CD4-positive, alpha-beta T cell (primary cell): ENCODE measurements at places on chromosomes 11 and 22.

- DNase-seq = no peak
- no peak overlapping the region for H3K27ac ChIP-seq
- H3K4me3 ChIP-seq = no peak overlapping the region
- no peaks in the 10 kb centered on the region for H3K36me3 ChIP-seq
Measured at GRCh38 chr11:84817998-84818397, 809.1 kb downstream of the DLG2 start.

DNA sequence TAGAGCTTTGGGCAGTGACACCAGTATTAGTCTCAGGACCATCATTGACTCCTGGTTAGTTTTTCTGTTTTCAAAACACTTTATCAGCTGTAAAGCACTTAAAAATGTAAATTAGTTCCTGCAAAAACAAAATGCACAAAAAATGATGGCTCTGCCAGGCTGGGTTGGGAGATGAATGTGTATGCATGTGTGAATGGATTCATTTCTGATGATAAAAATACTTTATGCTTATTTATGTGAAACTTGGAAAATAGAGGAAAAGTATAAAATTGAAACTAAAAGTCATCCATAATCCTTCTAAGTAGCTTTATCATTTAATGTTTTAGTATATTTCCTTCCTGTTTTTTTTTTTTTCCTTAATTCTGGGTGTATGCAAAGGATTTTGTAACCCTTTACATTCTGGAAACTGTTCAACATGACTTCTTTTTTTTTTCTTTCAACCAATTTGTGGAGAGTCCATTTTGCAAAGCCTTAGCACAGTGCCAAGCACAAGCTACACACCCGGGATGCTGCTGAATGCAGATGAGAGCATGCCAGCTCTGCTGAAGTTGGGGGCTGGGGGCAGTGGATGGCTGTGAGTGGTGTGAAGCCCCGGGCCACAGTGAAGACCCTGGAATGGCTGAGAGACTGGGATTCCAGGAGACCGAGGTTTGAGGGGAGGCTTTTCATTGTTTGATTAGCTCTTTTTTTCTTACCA lies 37.6 kb downstream of the PTPRJ start:
- H3K36me3 ChIP-seq = no peaks in the 10 kb centered on the region
- DNase-seq = no peak
- H3K27ac ChIP-seq = peak overlapping the region; percentile 55
- H3K4me3 ChIP-seq = no peak overlapping the region
- H3K27me3 ChIP-seq = no peaks in the 10 kb centered on the region
- peaks cover 83% of the 10 kb centered on the region for H3K4me1 ChIP-seq

- no peak overlapping the region for H3K4me3 ChIP-seq
- peaks cover 13% of the 10 kb centered on the region for H3K4me1 ChIP-seq
- DNase-seq = no peak
- no peak overlapping the region for H3K27ac ChIP-seq
Measured at GRCh38 chr22:17285656-17286055, 66.4 kb upstream of the ADA2 start.

GRCh38 chr11:130672911-130673310 lies 224.5 kb downstream of the ADAMTS15 start:
- no peak for DNase-seq
- no peak overlapping the region for H3K4me3 ChIP-seq
- no peak overlapping the region for H3K27ac ChIP-seq

- H3K4me3 ChIP-seq = no peak overlapping the region
- H3K27me3 ChIP-seq = no peaks in the 10 kb centered on the region
- H3K4me1 ChIP-seq = no peaks in the 10 kb centered on the region
Measured at GRCh38 chr22:48301421-48301820, 1526.3 kb downstream of the BRD1 start.

DNA sequence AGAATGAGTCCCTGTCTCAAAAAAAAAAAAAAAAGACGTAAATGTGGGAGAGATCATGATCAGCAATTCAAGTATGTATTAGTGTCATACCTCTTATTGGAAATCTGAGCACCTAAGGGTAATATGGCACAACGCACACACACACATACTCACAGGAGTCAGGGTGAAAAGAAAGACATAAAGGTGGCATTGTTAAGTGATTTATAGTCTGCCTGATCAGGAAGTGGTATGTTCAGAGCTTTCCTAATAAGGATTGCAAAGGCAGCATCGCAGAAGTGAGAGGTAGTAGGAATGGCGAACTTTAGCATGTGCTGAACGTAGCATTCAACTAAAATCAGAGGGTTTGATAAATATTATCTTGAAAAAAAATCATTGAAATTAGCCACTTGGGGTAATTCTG lies 854.3 kb downstream of the METTL15 start:
- no peaks in the 10 kb centered on the region for H3K36me3 ChIP-seq
- no peaks in the 10 kb centered on the region for H3K4me1 ChIP-seq
- DNase-seq = no peak
- no peak overlapping the region for H3K27ac ChIP-seq
- H3K27me3 ChIP-seq = no peaks in the 10 kb centered on the region
- no peak overlapping the region for H3K4me3 ChIP-seq

- H3K36me3 ChIP-seq = no peaks in the 10 kb centered on the region
- H3K27ac ChIP-seq = no peak overlapping the region
- H3K27me3 ChIP-seq = no peaks in the 10 kb centered on the region
- DNase-seq = no peak
Measured at GRCh38 chr11:124440608-124441007, 4.9 kb downstream of the OR8B8 start.

- H3K4me1 ChIP-seq = no peaks in the 10 kb centered on the region
- no peak overlapping the region for H3K4me3 ChIP-seq
- H3K36me3 ChIP-seq = no peaks in the 10 kb centered on the region
- H3K27me3 ChIP-seq = no peaks in the 10 kb centered on the region
Measured at GRCh38 chr22:44889255-44889878, 120.4 kb downstream of the PHF21B start.
